Lower leg skin (tissue), 4 donors: ENCODE measurements at places on chromosomes 4 and X. TPM values are rescaled to one million over a fixed set of nuclear protein-coding genes. Genes with fewer than 3 reads are reported as not detected.
A peak's percentile ranks its signal among the peaks of the same experiment; 100 is the strongest.

Gene EFHC2
- 5.3 TPM for total RNA-seq

DNA sequence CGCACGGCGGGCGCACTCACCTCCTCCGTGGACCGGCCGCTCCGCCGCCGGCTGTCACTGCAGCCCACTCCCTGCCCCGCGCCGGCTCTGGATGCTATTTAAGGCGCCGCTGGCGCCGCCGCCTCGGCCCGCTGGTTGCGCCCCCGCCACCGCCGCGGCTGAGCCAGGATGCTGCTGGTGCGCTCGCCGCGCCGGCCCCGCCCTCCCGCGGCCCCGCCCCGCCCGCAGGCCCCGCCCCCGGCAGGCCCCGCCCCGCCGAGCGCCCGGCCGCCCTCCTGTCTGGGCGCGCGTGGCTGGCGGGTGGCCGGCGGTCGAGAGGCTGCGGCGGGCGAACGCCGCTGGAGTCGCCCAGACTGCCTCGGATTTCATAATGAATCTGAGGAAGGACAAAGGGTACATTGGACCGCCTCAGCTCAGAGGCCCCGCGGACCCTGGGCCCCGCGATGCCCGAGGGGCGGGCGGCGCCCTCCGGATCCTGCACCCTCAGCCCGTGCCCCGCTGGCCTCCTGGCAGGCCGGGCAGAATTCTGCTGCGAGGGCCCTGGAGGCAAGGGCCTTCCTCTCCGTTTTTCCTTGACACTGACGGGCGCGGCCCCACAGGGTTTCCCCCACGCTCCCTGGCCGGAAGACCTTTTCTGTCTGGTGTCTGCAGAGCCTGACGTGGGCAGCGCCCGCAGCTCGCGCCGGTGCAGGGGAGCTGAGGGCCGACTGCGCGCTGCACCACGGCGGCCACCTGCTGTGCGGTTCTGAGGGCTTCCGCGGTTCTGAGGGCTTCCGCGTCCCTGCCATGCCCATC, at the start of gene ACSL1:
Gene ACSL1 (minus strand): TSS at position 73 of the 795 bp plus-strand sequence. CDS start 22,454 bp downstream, outside the sequence.
- DNase-seq: peak; percentile 93

GRCh38 chr4:111450867-111451266, 694.4 kb upstream of the FAM241A start:
- DNase-seq: no peak

DNA sequence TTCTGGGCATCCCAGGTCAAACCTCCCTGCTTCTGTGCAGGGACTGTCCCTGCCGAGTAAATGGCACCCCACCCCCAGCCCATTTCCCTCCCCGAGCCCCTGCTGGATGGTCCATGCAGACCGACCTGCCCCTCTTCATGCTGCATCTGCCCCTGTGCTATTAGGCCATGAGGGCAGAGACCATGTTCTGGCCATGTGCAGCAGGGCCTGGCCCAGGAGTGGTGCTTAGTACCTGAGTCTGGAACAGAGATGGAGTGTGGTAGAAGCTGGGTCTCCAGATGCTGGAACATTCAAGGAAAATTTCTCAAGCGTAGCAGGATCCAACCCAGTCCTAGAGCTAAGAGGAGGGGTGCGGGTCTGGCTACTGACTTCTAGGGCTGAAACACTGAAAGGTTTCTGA, 15.3 kb upstream of the UBA1 start:
- no peak for DNase-seq

Gene DGKK
- total RNA-seq: not detected

Gene HMX1
- not detected for total RNA-seq
